ENCODE measurements at places on chromosomes 16 and 17.

- DNase-seq = no peak
Measured at GRCh38 chr16:50673496-50674275, 7.4 kb downstream of the SNX20 start.

DNA sequence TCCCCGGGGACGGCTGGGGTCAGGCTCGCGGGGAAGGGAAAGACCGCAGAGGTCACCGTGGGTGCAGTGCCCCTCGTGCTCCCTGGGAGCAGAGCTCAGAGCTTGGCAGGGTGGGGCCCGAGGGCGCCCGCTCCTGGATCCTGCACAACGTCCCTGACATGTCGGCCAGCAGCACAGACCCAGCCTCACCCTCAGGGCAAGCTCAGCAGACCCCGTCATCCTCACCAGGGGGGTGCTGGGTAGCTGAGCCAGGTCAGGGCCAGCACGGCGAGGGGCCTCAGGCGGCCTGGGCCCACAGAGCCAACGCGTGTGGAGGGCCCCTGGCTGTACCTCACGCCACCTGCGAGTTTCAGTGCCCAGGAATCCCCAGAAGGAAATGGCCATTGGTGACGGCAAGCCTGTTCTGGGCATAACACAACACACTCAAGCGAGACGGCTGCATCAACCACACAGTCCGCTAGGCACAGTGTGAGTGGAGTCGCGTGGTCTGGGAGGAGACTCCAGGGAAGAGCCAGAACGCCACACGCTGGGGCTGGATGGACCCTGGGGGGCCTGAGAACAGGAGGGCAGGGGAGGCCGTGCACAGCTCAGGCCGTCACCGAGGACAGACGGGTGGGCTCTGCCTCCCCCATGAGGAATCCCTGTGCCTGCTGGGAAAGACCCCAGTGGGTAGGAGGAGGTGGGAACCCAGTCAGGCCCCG, 60.3 kb downstream of the ZNF778 start:
- DNase-seq = no peak

DNA sequence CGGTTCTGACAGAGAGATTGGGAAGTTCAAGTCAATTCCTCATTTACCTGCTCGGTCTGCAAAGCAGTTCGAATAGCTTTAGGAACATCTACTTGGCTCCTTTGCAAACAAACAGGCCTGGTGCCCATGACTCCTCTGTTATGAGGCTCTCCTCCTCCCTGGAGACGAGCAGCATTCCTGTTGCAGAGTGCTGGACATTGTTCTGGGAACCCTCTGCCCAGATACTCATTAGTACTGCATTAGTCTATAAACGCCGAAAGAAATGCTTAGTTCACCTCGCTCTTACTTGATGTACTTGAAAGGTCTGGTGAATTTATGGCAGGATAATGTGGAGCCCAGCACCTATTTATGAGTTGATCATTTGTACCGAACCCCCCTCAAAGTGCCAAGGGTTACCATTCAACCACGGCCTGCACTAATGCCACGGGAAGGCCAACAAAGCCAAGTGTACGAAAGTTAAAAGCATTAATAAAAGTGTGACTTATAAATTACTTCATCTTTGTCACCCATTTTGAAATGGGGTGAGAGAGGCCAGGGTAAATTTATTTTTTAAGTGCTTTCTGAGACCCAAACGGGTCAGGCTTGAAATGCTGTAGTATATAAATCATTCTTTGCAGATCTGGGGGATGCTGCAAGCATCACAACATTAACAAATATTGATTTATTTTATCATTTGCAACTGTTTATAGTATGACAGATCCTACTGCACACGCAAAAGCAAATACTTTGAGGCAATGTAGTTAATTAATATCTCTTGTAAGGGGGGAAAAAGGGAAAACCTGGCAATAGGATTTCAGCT, 478.9 kb upstream of the PSMD7 start:
- DNase-seq = no peak

GRCh38 chr17:14038206-14038605, 31.1 kb upstream of the COX10 start:
- DNase-seq = no peak

DNA sequence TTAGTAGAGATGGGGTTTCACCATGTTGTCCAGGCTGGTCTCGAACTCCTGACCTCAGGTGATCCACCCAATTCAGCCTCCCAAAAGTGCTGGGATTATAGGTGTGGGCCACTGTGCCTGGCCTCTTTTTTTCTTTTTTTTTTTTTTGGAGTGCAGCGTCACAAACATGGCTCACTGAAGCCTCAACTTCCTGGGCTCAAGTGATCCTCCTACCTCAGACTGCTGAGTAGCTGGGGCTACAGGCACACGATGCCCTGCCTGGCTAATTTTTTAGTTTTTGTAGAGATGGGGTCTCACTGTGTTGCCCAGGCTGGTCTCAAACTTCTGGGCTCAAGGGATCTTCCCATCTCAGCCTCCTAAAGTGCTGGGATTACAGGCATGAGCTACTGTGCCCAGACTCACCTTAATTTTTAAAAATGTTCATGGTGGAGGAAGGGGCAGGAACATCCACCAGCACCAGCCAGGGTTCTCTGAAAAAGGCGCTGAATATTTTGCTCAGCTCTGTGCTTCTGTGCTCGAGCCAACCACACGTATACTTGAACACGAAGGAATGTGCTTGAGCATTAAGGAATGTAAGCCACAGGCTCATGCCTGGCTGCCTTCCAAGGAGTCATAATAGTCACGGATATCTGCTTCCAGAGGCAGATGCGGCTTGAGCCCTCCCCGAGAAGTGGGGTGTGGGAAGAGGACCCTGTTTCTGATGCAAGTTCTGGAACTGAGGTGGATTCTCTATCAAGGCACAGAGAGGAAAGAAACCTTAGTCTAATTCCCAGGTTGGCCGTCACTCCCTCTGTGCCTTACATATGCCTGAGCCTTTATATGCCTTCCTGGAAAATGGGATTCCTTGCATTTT, 65.5 kb upstream of the CREBBP start:
- DNase-seq = no peak

Measured in cerebellar nuclear complex (tissue), 1 donor.